Globus pallidus (tissue), 1 donor: ENCODE measurements at places on chromosomes 6 and 20.

DNA sequence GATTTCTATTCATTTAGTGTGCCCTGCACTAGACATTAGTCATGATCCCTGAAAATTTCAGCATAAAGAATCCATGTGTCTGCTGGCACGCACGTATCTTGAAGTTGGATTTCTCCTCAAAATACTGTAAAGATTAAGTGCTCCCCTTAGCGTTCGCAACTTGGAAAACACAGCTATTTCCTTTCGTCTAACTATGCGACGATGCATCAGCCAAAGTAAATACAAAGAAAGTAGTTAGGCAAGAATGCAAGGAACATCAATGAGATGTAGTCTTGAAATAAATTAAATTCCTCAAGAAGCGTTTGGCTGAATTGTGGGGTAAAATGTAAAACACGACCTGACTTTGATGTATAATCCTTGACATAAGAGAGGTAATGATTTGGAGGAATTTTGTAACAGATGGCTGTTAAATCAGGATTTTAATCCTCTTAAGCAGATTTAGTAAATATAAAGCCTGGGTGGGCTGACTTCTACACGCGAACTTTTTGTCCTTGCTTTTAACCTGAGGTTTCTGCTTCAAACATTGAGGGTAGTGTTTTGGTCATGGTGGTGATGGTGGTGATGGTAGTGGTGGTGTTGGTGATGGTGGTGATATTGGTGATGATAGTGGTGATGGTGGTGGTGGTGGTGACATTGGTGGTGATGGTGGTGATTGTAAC, 88.2 kb downstream of the FOXF2 start:
- no peak for DNase-seq

- peak; percentile 24 for DNase-seq
Measured at GRCh38 chr6:79946272-79947190, 822 bp downstream of the ELOVL4 start.

GRCh38 chr20:24863356-24863755, 85.7 kb upstream of the CST7 start:
- no peak for DNase-seq

GRCh38 chr6:69340196-69340595, 456.6 kb downstream of the LMBRD1 start:
- no peak for DNase-seq

GRCh38 chr6:1391800-1392309, 2.5 kb downstream of the FOXF2 start:
- no peak for DNase-seq

GRCh38 chr6:73581293-73581692, 60.5 kb upstream of the EEF1A1 start:
- DNase-seq = no peak

GRCh38 chr6:36130667-36131510, 576 bp downstream of the MAPK13 start:
- no peak for DNase-seq

DNA sequence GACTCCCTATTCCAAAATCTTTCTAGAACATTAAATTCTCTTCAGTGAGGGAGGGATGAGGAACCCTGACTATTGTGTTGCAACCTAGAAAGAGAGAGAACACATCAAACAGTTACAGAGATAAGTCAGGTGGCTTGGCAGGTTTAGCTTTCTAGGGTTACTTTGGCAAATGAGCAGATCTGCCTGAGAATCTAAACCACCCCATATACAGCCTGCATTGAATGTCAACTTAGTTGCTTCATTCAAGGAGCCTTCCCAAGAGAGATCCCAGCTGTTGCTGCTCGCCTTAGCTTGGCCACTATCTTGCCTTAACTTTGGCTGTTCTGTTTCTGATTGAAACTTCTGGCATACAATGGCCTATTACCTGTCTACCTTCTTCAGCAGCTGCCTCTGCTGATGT, 74.7 kb upstream of the TCF21 start:
- DNase-seq = no peak

- DNase-seq = peak; percentile 16
Measured at GRCh38 chr6:106539936-106540335, 89.4 kb downstream of the RTN4IP1 start.

DNA sequence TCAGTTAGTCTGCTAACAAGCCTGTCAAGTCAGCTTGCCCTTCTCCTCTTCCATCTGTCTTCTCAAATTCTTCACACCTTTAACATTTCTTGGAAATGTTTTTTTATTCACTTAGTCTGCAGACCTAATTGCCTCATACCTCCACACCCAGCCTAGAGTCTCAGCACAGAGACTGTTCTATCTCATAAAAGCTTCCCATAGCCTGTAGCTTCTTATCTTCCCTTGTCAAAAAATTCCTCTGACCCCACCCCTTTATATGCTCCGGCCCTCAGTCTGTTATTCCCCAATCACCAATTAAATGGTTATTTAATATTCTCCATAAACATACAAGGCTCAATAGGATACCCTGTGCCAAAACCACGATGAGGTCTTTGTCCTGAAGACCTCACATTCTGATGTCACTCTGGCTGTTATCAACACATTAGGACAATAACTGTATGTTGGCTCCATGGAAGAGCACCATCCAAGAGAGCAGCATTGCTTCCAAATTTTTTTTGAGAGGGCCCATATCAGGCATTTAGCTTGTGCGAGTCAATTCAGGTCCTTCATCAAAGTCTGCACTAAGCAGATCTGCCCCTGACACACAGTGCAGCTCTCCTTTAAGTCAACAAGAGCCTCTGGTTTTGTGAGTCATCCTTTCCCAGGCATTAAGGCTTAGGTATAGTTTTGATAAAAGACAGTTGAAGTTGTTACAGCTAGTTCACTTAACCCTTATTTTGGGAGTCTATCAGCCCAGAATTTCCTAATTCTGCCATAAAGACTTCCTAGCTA, 83.2 kb upstream of the TBX18 start:
- no peak for DNase-seq

GRCh38 chr20:23092861-23093495, 6.9 kb upstream of the CD93 start:
- no peak for DNase-seq

- no peak for DNase-seq
Measured at GRCh38 chr6:41430875-41431274, 95.5 kb downstream of the NCR2 start.

- DNase-seq = peak; percentile 64
Measured at GRCh38 chr20:36154700-36155628, at the start of gene EPB41L1. EPB41L1 (plus strand) TSS chr20:36154740; CDS start chr20:36173778, 19,038 bp downstream.

- DNase-seq = no peak
Measured at GRCh38 chr6:45104429-45104828, 223.7 kb upstream of the RUNX2 start.

GRCh38 chr6:121748376-121748775, 312.9 kb downstream of the GJA1 start:
- no peak for DNase-seq

GRCh38 chr6:39263303-39264037, 34.2 kb upstream of the KCNK5 start:
- DNase-seq = no peak

DNA sequence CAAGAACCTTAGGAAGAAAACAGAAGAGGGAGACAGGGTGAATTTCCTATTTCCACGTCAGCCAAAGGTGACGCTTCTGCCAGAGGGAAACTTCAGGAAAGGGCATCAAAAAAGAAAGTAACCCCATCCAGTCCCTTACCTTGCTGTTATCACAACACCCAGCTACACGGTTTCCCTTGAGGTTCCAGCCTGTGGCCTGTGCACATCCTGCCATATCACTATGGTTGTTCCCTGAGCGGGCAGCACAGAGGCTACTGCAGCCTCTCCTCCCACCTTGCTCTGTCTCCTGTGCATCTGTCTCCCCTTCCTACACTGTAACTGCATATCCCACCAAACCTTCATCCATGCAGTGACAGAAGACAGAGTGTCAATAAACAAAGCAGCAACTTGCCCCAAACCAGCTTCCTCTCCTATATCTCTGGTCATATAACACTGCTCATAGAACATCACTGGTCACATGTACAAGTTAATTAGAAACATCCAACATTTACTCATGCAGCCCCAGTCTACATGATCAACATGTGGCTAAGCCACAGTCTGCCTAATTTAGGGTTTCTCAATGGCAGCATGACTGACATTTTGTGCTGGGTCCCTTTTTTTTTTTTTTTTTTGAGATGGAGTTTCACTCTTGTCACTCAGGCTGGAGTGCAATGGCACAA, 54.7 kb downstream of the GFOD1 start:
- DNase-seq = no peak

DNA sequence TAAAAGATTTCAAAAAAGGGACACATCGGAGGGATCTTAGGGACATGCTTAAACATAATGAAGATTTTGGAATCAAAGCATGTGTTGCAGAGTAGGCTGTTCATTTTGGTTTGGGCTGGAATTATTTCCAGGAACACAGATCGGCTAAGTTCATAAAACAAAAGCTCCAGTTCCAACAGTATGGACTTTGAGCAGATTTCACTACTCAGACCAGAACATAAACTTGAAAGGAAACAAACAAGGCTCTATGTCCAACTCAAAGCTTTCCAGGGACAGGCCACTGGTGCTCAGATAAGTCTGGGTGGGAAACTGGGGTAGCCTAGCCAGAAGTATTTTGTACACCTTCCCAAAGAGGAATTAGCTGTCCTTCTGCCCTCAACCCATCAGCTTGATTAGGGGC, 51.2 kb upstream of the GMPR start:
- no peak for DNase-seq

GRCh38 chr6:142292166-142292924, 9.5 kb upstream of the ADGRG6 start:
- DNase-seq = no peak

DNA sequence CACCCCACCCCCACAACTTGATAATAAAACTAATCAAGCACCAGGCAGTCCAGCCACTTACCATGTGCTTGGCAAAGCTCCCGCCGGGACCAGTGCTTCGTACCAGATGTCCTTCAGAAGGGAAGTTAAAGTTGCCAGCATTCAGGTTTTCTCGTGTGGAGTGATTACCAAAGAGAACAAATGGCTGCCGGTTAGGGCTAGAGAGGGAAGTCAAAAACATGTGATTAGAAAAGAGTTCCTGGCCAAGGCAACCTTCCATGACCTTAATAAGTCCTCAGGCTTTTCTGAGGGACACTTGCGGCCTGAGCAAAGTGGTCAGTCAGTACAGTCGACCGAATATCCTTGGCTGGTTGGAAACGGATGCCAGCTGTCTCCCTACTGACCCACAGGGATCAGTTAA, 67.0 kb downstream of the DNAAF9 start:
- peak; percentile 62 for DNase-seq

GRCh38 chr6:128606611-128607010, 86.2 kb upstream of the PTPRK start:
- no peak for DNase-seq

DNA sequence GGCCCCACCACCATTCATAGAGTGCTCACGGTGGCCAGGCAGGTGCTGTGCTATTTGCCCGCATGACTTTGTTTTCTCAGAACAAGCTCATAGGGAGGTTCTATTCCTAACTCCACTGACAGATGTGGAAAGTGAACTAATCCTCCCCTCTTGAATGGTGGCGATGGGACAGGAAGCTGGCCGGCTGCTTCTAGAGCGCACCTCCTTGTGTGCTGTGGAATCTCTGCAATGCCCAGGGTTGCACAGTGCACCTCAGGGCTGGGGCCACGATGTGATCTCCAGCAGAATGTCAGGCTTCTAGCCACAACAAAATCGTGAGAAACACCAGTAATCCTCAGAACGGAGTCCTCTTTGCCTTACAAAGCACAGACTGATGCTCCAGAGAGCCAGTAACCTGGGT, 53.8 kb upstream of the SLC22A23 start:
- DNase-seq = no peak

- no peak for DNase-seq
Measured at GRCh38 chr20:47038566-47039560, 144.2 kb downstream of the EYA2 start.

DNA sequence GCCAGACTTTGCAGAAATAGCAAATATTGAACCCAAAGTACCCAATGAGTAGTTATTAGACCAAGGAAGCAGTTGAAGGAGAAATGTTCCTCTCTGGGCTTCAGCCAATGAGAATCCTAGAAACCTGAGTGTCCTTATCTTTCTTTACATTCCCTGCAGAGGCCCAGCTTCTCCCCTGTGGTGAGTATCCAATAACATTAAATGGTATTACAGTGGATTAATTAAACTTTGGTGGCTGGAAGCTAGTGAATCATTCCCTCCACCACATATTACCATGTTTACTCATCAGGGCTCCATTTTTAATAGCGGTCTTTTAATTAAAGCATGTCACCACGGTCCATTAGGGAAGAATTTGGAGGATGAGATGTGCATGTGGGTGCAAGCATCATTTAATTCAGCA, 74.0 kb downstream of the UNC5CL start:
- DNase-seq = no peak

DNA sequence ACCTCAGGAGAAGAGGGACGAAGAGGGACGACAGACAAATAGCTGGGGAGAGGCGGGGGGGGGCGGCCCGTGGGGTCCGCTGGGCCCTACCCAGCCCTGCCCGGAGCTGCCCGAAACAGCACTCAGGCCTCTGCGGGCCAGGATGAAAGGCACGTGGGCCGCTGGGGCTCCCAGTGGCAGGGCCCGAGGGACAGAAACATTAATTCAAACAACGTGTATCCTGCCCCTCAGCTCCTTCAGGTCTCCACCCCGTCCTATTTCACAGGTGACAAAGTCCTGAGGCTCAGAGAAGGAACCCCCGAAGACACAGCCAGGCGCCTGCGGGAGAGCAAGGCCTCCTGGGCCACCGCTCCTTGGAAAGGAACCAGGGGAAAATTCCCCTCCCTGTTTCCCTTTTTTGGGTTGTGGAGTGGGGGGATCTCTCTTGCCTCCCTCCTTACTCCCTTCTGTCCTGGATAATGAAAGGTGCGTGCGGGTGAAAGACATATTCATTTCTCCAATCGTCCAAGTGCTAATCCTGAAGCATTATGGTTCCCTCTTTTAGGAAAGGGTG, 93.3 kb downstream of the RNASET2 start:
- no peak for DNase-seq

DNA sequence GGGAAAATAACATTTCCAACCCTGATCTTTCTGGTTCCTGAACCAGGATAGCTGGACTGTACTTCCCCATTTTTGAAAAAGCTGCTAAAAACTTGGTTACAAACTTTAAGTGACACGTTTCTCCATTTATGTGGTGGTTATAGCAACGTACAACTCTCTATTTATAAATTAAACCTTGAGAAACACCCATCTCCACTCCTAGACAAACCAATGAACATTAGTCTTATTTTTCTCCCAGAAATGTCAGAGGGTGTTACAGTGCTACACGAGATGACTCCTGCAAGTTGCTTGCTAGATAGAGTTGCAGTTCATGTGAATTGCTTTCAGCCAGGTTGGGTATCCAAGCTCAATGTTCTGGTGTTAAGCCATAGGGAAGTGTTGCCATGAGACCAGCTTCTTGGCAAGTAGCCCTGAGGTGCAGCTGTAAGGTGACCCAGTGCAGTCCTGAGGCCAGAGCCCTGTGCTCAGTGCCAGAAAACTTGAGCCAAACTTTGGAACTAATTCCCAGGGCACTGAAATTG, 51.3 kb upstream of the REV3L start:
- DNase-seq = peak; percentile 69
